Activated T-helper 1 cell treated with anti-CD3 and anti-CD28 coated beads, Interleukin-2, amount 50 U/mL, for 16 hours (primary cell): ENCODE measurements at places on chromosomes 16 and 17.

DNA sequence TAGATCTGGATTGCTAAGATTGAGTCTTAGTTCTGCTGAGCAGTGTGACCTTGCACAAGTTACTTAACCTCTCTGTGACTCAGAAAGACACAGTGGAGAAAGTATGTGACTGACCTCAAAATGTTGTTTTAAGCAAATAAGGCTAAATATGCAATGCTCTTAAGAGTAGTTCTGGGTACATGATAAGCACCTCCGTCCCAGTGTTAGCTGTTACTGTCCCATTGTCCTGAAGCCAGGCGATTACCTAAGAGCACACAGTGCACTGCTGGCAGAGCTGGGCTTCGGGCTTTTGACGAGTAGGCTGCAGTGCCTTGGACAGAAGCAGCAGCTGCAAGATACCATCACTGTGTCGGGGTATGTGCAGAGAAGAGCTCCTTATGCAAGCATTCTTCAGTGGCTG lies 32.7 kb upstream of the FOXF1 start:
- no peak for DNase-seq

- DNase-seq = no peak
These were observed 36.5 kb downstream of the NCOR1 start for GRCh38 chr17:16178836-16179235.

- no peak for DNase-seq
These were observed 4.3 kb downstream of the CANT1 start for GRCh38 chr17:79005063-79005861.

DNA sequence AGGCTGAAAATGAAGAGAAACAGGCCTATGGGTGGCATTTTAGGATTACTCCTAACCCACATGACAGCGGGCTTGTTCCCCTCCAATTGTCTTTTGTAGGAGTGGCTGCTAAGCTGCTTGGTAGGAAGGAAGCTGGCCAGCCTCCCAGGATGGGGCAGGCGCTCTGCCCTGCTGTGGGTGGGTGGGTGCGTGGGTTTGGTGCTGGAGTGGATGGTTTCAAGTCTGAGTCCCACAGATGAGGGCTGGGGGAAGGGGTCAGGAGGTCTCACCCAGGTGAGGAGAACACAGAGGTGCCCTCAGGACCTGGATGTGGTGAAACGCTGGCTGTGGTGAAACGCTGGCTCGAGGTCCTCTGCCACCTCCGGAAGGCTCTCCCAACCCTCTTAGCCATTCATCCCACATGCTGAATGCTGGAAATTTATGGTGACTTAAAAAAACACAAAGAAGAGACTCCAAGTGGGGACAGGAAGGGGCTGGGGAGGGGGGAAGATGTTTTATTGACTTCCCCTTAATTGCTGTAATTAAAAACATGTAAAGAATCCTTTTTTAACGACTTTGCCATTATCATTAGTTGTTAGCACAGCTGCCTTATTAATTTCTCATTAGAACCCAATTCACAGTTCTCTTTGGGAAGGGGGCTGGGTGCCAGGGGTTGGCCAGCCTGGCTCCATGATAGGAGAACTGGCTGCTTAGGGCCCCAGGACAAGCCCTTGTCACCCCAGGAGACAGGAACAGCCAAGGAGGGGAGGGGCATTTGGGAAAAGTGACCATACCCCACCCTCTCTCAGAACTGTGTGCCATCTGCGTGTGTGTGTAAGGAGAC lies 153.5 kb upstream of the CDC42EP4 start:
- DNase-seq = no peak

GRCh38 chr17:27756467-27757371 lies 43.6 kb downstream of the NOS2 start:
- DNase-seq = no peak

DNA sequence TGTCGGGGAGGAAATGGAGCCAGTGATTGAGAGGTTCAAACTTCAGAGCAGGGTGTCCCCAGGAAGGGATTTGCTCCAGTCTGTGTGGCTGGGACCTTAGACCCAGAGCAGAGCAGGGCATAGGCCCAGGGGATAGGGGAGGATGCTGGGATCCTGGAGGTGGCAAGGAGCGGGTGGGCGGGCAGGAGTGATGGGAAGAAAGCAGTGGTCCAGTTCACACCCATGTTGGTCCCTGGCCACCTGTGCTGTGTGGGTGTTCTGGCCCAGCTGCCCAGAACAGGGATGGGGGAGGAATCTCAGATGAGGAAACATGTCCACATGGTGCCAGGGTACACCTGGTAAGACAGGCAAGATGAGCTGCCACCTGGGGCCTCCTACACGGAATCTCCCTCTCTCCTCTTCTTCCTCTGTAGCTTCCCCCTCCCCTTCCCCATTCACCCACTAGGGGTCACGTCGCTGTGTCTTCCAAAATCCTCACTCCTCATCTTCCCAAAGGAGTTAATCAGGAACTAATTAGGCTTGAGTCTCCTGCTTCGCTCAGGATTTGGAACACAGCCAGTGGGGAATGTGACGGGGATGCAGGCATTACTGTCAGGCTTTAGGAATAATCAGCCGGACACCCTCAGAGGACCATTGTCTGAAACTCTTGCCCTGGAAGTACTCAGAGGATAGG lies 2.3 kb downstream of the BEAN1 start:
- no peak for DNase-seq

GRCh38 chr17:41539071-41539492 lies 11.0 kb upstream of the KRT19 start:
- no peak for DNase-seq

DNA sequence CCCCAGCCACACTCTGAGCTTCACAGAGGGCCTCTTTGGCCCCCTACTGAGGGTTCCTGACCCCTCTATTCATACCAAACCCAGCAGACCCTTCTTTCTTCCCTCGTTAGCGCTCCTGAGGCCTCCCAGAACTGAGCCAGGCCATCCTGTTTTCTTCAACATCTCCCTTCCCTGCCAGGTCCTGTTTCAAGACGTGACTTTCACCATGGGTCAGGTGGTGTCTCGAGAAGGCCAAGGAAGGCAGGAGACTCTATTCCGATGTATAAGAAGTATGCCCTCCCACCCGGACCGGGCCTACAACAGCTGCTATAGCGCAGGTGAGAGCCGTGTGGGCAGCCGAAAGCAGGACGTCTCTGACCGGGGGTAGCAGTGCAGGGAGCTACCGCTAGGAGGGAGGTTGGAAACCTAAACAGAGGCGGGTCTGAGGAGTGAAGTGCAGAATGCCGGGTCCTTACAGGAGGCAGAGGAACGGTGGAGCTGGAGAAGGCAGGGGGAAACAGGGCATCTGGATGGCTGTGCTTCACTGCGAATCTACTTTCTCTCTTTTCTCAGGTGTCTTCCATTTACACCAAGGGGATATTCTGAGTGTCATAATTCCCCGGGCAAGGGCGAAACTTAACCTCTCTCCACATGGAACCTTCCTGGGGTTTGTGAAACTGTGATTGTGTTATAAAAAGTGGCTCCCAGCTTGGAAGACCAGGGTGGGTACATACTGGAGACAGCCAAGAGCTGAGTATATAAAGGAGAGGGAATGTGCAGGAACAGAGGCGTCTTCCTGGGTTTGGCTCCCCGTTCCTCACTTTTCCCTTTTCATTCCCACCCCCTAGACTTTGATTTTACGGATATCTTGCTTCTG lies 1.3 kb upstream of the SENP3 start:
- no peak for DNase-seq

DNA sequence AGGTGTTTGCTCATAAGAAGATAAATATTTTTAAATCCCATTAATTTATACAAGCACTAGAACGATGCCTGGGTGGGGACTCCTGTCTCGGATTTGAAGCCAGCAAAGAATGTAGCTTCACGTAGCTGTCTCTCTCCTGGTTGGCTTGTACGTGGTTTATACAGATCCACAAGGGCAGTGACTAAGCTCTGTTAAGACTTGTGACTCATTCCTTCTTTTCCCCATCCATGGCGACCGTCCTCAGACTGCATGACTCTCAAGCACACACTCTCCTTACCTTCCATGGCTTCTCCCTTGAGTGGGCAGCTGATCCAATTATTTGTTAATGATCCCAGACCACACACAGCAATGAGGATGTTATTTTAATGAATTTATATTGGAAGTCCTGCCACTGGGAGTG lies 679.7 kb upstream of the SOX9 start:
- no peak for DNase-seq

DNA sequence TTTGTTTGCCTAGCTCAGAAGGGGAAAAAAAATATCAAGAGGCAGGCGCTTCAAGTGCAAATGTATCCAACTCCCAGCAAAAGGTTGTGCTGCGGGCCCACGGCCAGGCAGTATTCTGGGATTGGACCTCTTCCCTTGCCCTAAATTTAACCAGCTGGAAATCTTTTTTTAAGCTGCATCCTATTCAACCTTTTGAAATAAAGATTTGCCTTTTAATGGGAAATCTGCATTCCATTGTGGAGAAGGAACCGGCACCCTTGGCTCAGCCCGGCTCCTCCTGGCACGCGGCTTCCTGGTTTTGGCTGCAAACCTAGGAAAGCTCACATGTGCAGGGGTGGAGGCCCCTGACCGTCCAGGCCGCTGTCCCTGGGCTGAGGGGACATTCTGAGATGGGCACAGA lies 38.8 kb upstream of the ENPP7 start:
- DNase-seq = no peak

DNA sequence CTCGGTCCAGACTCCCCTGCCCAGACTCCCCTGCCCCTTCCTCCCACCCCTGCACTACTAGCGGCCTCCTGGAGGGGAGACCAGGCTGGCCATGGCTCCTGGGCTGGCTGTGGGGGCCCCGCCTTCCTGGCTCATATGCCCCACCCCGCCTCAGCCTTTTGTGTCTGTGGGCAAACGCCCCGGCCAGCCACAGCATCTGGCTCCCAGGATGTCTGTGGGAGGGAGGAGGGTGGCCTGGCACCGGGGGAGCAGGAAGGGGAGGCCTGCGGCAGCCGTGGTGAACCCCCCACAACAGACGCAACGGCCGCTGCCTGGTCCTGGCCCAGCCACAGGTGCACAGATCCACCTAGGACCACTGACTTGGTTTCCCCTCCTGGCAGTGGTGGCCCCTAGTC lies 32.9 kb downstream of the BAHCC1 start:
- no peak for DNase-seq

DNA sequence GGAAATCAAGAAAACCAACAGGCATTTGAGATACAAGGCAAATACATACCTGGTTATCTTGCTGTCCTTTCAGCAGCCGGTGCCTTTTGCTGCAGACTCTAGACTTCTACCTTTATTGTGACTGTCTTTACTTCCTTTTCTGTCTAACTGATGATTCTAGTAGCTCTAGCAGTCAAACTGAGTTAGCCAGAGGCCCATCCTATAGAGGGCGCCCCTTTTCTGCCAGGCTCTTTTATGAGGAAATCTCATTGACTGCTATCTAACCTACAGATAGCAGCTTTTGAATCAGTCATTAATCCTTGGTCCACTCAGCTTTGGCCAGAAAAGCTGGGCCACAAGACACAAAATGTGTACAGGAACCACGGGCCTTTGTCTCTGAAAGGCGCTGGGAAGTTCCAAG lies 87.5 kb upstream of the WSB1 start:
- DNase-seq = no peak

- DNase-seq = no peak
These were observed 32.4 kb downstream of the MSI2 start for GRCh38 chr17:57288773-57289121.

GRCh38 chr16:66961065-66961744 lies at the start of gene CES3:
Gene CES3, plus strand, starts transcription at chr16:66961266. Its CDS starts 42 bp downstream, at chr16:66961308.
- peak; percentile 20 for DNase-seq

DNA sequence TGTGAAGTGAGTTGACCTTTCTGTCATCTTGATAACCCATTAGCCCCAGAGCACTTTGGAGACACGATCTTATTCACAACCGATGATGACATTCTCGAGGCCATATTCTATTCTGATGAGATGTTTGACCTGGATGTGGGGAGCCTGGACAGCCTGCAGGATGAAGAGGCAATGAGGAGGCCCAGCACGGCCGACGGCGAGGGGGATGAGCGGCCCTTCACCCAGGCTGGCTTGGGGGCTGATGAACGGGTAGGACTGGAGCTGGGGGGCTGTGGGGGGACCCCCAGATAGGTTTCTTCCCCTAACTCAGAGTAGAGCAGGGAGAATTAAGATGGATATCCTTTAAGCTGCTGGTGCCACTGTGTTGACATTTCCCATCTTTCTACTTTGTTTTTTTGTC lies 201.7 kb downstream of the KATNIP start:
- no peak for DNase-seq

GRCh38 chr16:74563828-74564263 lies 43.1 kb downstream of the GLG1 start:
- DNase-seq = no peak

DNA sequence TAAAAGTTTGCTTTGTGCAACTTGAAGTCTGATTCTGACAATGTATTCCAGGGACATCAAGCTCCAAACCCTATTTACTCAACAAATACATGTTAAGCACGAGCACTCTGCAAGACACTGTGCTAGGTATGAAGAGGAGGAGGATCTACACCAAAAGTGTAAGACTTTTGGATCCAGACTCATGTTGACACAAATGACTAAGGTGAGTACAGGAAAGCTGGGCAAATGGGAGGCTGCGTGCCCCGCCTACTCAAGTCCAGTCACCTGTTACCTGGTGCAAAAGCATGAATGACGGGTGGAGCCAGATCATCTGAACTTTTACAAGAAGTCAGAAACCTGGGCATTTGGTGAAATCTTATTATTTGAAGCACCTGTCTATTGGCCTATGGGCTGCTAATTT lies 120.7 kb downstream of the ABCC12 start:
- no peak for DNase-seq

DNA sequence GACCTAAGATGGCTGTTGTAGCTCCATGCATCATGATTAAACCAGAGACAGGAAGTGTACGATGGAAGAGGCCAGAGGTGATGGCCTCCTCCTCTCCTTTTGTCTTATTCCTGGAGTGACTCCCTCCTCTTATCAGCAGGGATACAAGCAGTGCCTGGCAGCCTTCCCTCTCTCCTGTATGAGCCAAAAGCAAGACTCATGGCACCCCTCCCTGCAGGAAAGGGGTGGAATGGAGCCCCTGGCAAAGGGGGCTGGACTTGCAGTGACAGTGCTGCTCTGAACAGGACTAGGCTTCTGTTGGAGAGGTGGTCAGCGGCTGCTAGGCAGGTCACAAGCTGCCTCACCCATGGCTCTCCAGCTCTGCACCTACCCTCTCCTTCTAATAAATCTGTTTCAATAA lies 8.4 kb downstream of the TXNL4B start:
- no peak for DNase-seq

GRCh38 chr16:69564845-69565670 lies 708 bp upstream of the NFAT5 start:
- DNase-seq = no peak

- DNase-seq = no peak
These were observed 47.8 kb downstream of the ERN1 start for GRCh38 chr17:64081802-64082799.

GRCh38 chr16:64182985-64183384 lies 938.9 kb downstream of the CDH11 start:
- no peak for DNase-seq

DNA sequence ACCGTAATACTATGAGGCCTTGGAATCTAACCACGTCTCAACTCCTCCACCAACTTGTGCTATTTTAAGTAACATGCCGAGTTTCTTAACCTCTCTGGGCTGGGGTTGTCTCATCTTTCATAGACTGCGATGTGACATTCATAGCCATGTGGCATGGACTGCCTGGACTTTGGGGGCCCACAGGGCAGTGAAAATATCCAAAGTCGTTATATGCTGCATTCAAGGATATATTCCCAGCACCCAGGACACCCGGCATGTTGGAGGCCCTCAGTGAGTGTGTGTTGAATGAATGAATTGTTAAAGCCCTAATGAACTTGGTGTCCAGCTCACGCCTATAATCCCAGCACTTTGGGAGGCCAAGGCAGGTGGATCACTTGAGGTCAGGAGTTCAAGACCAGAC lies 203.1 kb downstream of the CBLN1 start:
- no peak for DNase-seq

GRCh38 chr17:28180449-28180848 lies 138.0 kb downstream of the NLK start:
- DNase-seq = no peak

GRCh38 chr16:87080571-87081167 lies 236.5 kb downstream of the C16orf95 start:
- DNase-seq = no peak
